Ovary (tissue), 10 donors: ENCODE measurements at places on chromosomes 3 and 15.

DNA sequence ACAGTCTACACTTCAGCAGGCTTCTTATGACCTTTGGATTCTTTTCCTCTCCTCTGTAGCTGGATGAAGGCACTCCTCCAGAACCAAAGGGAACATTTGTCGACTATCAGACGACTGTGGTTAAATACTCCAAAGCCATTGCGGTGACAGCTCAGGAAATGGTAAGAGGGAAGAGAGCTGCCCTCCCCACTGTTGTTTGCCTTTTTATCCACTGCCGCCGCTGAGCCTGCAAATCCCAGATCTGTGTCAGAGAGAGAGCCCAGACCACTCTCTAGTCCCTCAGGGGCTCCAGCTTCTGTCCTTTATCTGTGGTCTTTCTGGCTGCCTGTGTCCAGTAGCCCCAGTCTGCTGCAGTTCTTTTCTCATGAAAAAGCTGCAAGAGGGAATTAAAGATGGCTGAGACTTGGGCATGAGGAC is 261.5 kb upstream of the TPM1 start:
- H3K4me3 ChIP-seq: no peak overlapping the region
- H3K4me1 ChIP-seq: peaks cover 13% of the 10 kb centered on the region
- DNase-seq: no peak

- no peaks in the 10 kb centered on the region for H3K36me3 ChIP-seq
- H3K27me3 ChIP-seq: no peaks in the 10 kb centered on the region
- H3K27ac ChIP-seq: no peak overlapping the region
- no peak overlapping the region for H3K4me3 ChIP-seq
Measured at GRCh38 chr15:89315375-89315929, 19.2 kb downstream of the POLG start.

- H3K4me1 ChIP-seq: no peaks in the 10 kb centered on the region
- no peaks in the 10 kb centered on the region for H3K36me3 ChIP-seq
- H3K27ac ChIP-seq: no peak overlapping the region
Measured at GRCh38 chr15:35519541-35520149, 26.3 kb downstream of the DPH6 start.

DNA sequence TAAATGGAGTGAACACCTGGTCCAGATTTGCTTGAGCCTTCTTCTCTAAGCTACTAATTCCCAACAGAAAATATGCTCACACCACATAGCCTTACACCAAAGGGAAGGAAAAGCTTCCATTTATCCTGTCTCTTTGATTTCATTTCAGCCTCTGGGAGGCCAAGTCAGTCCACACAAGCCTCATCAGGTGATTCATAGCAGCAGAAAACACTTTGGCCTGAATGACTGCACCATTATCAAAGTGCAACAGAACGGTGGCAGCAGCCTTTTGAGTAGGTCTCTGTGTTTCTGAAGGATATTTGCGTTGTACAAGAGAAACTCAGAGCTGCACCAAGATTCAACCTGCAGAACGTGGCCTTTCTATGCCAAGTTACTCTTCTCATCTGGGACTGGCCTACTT is 46.6 kb upstream of the SNRK start:
- H3K27ac ChIP-seq: no peak overlapping the region
- no peak for DNase-seq
- no peaks in the 10 kb centered on the region for H3K36me3 ChIP-seq
- no peaks in the 10 kb centered on the region for H3K4me1 ChIP-seq
- no peaks in the 10 kb centered on the region for H3K27me3 ChIP-seq

DNA sequence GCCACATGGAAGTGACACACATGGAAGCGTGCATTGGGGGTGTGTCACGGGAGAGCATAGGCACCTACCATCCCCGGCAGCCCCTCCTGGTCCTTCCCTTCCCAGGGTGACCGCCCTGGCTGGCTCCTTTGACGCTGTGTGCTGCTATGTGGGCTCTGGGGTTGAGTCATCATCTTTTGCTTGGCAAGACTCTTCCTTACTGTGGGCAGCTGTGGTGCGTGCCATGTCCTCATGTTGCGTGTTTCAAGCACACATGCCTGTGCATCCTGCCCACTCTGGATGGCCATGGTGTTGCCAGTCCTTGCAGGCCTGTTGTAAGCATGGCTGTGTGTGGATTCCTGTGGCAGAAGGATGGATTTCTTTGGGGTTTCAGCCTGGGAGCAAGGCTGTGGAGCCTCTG is 14.0 kb downstream of the PLXNA1 start:
- H3K36me3 ChIP-seq: no peaks in the 10 kb centered on the region
- H3K4me3 ChIP-seq: no peak overlapping the region
- H3K27ac ChIP-seq: no peak overlapping the region
- H3K27me3 ChIP-seq: no peaks in the 10 kb centered on the region
- H3K4me1 ChIP-seq: peaks cover 9% of the 10 kb centered on the region
- no peak for DNase-seq

GRCh38 chr3:132283440-132283839 is 33.8 kb upstream of the ACP3 start:
- H3K36me3 ChIP-seq: no peaks in the 10 kb centered on the region
- H3K27me3 ChIP-seq: no peaks in the 10 kb centered on the region
- H3K4me1 ChIP-seq: no peaks in the 10 kb centered on the region
- DNase-seq: no peak
- H3K27ac ChIP-seq: no peak overlapping the region
- H3K4me3 ChIP-seq: no peak overlapping the region

DNA sequence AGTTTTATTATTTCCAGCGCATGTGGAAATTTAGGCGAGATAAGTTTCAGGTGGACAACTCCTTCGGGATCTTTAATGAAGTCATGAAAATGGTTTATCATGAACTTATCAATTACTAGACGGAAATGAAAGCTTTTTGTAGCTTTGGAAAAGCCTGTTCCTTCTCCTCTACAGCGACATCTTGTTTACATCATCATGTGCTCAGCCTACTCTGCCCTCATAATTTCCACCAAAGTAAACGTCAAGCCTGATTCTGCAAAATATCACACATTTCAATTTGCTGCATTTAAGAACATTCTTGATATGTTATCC is 64.3 kb upstream of the CGNL1 start:
- H3K27ac ChIP-seq: no peak overlapping the region
- H3K36me3 ChIP-seq: no peaks in the 10 kb centered on the region
- H3K27me3 ChIP-seq: no peaks in the 10 kb centered on the region
- DNase-seq: no peak
- H3K4me1 ChIP-seq: peaks cover under 1% of the 10 kb centered on the region
- no peak overlapping the region for H3K4me3 ChIP-seq
